ENCODE measurements at places on chromosomes 5 and 9. TPM values are rescaled to one million over a fixed set of nuclear protein-coding genes. Genes with fewer than 3 reads are reported as not detected.

The SPINK6 gene
- total RNA-seq, result not detected

DNA sequence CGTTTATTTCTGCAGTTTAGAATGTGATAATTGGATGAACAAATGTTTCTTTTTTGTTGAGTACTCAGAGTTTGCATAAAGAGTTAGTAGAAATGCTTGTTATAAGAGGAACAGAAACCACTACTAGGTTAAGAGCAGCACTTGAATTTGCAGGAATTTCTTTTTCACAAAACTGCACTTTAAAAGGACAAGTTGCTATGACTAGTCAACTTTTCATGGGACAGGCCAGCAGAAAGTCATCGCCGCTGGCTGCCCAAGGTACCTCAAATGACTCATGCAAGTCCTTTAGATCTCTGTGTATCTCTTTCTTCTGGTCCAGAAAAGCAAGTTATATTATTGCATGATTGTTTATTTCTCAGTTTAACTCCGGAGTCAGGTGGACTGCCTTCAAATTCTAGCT, 97.3 kb upstream of the HMHB1 start:
- no peak for DNase-seq

DNA sequence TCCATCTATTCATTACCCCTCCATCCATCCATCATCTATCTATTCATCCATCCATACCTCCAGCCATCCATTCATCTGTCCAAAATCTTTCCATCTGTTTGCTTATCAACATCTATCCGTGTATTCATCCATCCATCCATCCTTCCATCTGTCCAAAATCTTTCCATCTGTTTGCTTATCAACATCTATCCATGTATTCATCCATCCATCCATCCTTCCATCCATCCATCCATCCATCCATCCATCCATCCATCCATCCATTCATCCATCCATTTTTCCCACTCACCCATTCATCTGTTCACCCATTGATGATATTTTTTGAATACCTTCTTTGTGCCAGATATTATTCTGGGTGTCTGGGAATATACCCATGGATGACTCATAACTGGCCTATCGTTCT, 12.8 kb downstream of the VCAN start:
- no peak for DNase-seq

The CBY3 gene
- total RNA-seq, result 0.71 TPM

- no peak for DNase-seq
These were observed 159.7 kb downstream of the PBX3 start for GRCh38 chr9:125906893-125907292.

GRCh38 chr5:170327829-170328228, 30.3 kb upstream of the LCP2 start:
- DNase-seq, result no peak

- DNase-seq, result peak; percentile 4
These were observed 19.2 kb downstream of the IRF1 start for GRCh38 chr5:132471151-132471907.

DNA sequence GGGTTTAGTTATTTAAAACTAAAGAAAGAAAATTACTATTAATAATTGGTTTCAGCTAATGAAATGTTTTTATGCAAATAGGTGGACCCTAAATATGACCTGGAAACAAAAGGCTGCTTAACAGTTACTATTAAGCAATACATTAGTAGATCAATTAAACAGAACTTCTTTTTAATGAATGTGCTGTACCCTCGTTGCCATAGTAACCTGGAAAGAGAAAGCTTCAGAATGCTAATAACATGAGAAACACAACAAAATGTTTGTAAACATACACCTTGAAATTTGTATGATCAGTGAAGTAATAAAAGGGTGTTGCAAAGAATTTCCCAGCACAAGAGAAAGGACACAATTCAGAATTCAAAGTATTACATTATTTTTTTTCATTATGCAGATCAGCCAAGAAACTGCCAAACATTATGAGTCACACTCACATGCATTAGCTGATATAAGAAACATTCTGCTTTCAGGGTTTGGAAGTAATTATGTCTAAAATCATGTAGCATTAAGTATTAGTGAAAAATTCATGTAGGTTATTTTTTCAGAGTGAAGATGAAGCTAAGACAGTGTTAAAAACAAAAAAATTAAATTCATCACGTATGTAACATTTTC, 348.3 kb downstream of the ISL1 start:
- DNase-seq, result no peak

GRCh38 chr9:134211811-134212485, 47.6 kb upstream of the RNU6ATAC start:
- DNase-seq, result no peak

DNA sequence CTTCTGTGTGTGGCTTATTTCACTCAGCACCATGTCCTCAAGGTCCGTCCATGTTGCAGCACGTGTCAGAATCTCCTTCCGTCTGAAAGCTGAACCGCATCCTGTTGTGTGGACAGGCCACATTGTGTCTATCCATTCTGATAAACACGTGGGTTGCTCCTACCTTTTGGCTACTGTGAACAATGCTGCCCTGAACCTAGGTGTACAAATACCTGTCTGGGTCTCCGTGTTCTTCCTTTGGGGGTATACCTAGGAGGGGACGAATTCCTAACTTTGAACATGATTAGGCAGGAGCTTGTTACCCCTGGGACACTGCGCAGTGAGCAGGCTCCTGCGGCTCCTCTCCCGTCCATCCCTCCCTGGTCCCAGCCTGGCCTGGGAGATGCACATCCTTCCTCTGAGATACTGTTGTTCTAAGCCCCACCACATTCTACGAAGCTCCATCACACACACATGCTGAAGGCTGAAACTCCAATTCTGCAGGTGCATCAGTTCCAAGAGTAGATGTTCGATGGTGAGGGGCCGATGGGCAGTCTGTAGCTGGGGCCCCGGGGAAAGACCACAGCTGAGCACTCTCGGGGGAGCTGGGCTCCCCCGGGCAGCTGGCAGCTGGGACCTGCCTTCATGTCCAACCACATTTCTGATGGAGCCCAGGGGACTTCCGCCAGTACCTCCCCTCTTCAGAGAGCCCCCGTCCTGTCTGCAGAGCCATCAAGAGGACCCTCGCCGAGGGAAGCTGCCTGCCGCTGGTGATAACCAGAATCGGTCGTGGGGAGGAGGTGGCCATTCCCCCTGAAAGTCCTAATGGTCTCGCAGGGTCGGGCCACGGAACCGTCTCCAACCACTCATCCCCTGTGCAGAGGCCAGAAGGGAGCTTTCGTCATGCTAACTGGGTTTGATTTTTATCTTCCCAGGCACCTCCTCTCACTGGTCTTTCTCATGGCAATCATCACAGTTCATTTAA, 120.9 kb downstream of the COL23A1 start:
- no peak for DNase-seq

- no peak for DNase-seq
These were observed 14.8 kb upstream of the SLC25A51 start for GRCh38 chr9:37918665-37919170.

- peak; percentile 88 for DNase-seq
These were observed 115.4 kb downstream of the LHX2 start for GRCh38 chr9:124126648-124127646.

GRCh38 chr5:37234288-37234687, 14.9 kb downstream of the CPLANE1 start:
- DNase-seq, result no peak

DNA sequence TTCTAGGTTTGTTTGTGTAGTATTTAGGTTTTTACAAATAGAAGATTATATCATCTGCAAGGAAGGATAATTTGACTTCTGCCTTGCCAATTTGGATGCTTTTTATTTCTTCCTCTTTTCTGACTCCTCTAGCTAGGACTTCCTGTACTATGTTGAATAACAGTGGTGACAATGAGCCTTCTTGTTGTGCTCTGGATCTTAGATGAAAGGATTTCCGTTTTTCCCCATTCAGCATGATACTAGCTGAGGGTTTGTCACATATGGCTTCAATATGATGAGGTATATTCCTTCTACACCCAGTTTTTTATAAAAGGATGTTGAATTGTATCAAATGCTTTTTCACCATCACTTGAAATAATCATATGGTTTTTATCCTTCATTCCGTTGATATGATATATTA, 101.4 kb downstream of the FBXO4 start:
- no peak for DNase-seq

The EGFLAM gene
- not detected for total RNA-seq

The MARCOL gene
- total RNA-seq, result not detected

The SPATA31A3 gene
- total RNA-seq, result not detected

DNA sequence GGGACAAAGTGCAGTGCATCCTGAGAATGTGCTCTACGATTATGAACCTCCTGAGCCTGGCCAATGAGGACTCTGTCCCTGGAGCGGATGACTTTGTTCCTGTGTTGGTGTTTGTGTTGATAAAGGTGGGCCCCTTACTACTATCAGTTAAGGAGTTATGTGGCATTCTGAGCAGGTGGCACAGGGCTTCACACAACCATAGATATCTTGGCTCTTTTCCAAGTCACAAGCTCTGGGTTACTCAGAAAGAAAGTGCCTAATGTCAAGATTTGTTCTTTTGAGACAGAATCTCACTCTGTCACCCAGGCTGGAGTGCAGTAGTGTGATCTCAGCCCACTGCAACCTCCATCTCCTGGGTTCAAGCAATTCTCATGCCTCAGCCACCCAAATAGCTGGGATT, 99.0 kb downstream of the GAPVD1 start:
- DNase-seq, result no peak

The PCA3 gene
- not detected for total RNA-seq

The SPATA6L gene
- total RNA-seq, result 0.30 TPM

- DNase-seq, result no peak
These were observed 185.3 kb downstream of the AUH start for GRCh38 chr9:91176426-91176825.

- no peak for DNase-seq
These were observed 63.6 kb upstream of the PSD2 start for GRCh38 chr5:139732019-139732418.

DNA sequence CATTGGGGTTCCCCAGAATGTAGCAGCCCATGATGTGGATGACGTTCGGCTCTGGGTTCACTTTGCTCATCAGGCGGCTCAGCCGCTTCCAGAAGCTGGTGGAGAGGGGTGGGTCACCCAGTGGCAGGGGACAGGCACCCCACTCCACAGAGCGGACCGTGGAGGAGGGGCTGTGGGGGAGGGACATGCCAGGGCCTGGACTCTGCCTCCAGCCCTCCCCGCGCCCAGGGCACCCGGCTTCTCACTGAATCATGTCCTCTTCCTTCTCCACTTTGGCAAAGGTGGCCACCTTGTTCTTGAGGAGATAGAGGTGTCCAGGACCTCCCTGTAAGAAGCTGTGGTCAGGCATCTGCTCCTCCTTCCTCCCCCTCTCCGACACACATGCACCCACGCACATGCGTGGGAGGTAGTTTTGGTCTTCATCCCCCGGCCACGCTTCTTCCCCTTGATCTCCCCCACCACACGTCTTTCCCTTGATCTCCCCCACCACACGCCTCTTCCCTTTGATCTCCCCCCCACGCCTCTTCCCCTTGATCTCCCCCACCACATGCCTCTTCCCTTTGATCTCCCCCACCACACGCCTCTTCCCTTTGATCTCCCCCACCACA, 8.9 kb upstream of the ENTPD8 start:
- peak; percentile 49 for DNase-seq

DNA sequence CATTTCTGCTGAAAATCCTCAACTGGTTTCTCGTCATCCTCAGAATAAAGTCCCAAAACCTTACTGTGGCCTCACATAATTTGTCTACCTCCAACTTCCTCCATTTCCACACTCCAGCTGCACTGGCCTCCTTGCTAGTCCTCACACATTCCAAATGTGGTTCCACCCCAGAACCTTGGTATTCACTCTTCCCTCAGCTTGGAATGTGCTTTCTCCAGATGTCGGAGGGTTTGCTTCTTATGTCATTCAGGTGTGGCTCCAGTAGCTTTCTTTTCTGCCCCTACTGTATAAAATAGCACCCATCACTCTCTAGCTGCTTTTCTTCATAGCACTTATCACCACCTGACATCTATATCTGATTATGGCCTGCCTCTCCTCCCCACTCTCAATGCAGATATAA, 102.5 kb upstream of the IFNK start:
- DNase-seq, result no peak

GRCh38 chr5:121698690-121699089, 153.0 kb upstream of the FTMT start:
- DNase-seq, result no peak

GRCh38 chr5:91556-92263, at the start of gene PLEKHG4B:
Gene PLEKHG4B, plus strand, starts transcription at chr5:92168. Its CDS starts 64 bp downstream, at chr5:92232.
- DNase-seq, result peak; percentile 44

The PLK2 gene
- 3.0 TPM for total RNA-seq

- DNase-seq, result no peak
These were observed 479.4 kb downstream of the DMAC1 start for GRCh38 chr9:7320139-7320538.

DNA sequence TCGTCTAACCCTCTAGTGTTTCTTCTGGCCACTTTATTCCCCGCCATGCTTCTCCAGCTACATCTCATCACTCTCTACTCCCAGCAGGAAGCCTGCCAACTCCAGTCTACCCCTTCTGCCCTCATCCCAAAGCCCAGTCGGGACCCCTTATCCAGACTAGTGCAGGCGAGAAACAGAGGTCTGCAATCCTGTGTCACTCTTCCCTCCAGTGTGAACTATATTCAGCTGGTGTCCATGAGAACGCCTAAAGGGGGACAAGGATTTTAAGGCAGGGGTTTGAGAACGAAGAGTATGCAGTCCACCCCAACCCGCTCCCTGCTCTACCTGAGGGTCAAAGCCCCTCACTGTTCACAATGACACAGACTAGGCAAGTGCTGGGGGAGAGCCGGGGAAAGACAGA, 41.7 kb upstream of the GABRP start:
- no peak for DNase-seq

The REXO4 gene
- total RNA-seq, result 34.3 TPM

The PCDHGB1 gene
- total RNA-seq, result not detected

DNA sequence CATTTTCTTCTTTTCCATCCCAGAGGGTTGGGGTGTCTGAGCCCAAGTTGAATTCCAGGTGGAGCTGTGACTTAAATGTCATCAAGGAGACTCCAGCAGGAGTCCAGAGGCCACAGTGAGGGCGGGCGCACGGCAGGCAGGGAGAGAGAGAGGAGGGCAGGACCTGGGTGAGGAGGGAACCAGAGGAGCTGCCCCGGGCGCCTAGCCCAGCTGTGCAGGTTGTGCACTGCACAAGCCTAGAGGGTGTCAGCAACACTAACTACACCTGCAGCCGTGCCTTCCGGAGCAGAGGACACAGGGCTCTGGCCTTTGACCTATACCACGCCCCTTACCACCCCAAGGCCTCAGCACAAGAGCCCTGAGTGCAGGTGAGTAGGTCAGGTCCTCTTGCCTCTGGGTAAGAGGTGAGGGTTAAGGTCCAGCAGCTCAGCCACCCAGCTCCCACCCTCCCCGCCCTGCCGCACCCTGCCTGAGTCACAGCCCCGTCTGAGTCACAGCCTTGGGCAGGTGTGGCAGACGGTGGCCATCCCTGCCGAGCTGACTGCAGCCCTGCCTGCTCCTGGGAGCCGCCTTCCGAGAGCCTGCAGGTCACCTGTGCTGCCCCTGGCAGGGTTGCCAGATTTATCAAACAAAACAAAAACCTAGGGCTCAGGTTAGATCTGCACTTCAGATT, 6.4 kb upstream of the AGPAT2 start:
- peak; percentile 55 for DNase-seq

The PSD2 gene
- not detected for total RNA-seq

DNA sequence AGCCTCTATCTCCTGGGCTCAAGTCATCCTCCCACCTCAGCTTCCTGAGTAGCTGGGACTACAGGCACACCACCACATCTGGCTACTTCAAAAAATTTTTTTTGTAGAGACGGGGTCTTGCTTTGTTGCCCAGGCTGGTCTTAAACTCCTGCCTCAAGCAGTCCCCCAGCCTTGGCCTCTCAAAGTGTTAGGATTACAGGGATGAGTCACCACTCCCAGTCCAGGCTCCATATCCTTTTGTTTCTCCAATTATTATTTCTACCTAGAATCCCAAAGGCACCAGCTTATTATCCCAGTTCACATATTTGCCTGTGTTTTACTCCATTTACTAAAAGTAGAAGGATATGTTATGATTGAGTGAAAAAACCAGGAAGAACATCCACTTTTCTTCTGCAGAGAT, 84.9 kb downstream of the TEK start:
- DNase-seq, result no peak

The IL4 gene
- 0.77 TPM for total RNA-seq

The CTXN3 gene
- total RNA-seq, result not detected

Measured in activated CD4-positive, alpha-beta T cell treated with anti-CD3 and anti-CD28 coated beads for 36 hours (primary cell).